ENCODE measurements at places on chromosomes 4 and X.
A peak's percentile ranks its signal among the peaks of the same experiment; 100 is the strongest.

- no peak for DNase-seq
These were observed 43.2 kb upstream of the RBM47 start for GRCh38 chr4:40672528-40673522.

DNA sequence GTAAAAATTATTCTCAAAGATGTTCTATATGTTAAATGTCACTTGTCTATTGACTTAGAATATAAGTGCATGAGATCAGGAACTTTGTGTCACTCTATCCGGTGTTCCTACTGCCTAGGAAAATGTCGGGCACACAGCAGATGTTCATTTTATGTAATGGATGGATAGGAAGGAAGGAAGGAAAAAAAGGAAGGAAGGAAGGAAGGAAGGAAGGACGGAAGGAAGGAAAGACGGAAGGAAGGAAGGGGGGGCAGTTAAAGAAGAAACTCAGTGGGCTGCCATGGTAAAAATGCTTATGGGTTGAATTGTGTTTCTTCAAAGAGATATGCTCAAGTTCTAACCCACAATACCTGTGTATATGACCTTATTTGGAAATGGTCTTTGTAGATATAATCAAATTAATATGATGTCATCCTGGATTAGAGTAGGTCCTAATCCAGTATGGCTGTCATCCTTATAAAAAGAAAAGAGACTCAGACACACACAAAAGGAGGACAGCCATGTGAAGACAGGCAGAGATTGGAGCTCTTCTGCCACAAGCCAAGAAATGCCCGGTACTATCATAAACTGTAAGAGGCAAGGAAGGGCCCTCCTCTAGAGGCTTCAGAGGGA lies 86.3 kb downstream of the COL25A1 start:
- no peak for DNase-seq

GRCh38 chrX:30971774-30972603 lies 82.9 kb upstream of the TAB3 start:
- DNase-seq = peak; percentile 36

DNA sequence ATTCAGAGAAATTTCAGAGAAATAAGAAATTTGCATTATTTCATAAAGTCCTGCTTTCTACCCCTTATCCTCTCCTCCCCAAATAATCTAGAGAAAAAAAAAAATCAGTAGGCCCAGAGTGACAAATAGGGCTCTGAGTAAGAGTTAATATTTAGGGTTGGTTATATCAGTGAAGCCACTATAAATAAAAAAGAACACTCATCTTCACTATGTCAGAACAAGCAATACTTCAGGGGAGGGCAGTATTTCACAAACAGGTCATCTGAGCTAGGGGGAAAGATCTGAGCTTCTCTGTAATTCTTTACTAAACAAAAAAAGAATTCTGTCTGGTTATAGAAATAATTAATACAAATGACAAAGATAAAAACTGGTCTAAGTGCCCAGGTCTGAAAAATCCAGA lies 39.4 kb downstream of the PDE5A start:
- no peak for DNase-seq

All from muscle of arm (tissue), 14 donors.